ENCODE measurements at places on chromosomes 5 and 9.

- no peak for DNase-seq
Measured at GRCh38 chr9:128294142-128294541, 18.1 kb downstream of the SWI5 start.

- no peak for DNase-seq
Measured at GRCh38 chr9:130630506-130631330, 33.7 kb upstream of the PRDM12 start.

- DNase-seq, result no peak
Measured at GRCh38 chr5:60185231-60186099, 291.9 kb upstream of the PDE4D start.

DNA sequence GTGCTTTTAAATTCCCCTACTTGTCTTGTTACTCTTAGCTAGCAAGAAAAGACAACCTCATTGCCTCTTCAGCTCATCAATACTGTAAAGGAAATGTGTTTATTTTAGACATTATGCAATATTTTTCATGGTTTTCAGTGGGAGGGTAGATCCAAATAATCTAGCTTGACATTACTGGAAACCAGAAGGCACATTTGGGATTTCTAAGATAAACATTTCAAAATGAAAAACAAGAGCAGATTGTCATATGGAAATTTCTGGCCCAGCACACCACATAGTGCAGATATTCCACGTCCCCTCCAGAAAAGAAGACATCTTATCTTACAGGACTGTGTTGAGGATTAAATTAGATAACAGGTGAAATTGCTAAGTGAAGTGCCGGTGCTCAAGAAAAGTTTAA lies 296.9 kb downstream of the MSX2 start:
- no peak for DNase-seq

DNA sequence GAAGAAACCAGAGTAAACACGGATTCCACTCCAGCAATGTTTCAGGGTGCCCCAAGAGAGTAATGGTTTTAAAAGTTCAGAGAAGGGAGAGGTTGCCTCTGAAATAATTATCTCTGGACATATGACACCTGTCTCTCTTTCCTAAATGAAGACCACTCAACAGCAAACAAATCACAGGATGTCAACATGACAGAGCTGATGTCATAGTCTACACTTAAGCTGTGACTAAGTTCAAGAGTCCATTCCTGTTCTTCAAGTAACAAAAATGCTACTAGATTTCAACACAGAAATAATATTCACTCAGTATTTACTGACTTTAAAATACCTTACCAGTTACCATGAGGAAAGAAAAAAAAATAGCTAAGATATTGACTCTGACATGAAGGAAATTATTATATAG lies 44.7 kb upstream of the SLC30A5 start:
- DNase-seq, result no peak

DNA sequence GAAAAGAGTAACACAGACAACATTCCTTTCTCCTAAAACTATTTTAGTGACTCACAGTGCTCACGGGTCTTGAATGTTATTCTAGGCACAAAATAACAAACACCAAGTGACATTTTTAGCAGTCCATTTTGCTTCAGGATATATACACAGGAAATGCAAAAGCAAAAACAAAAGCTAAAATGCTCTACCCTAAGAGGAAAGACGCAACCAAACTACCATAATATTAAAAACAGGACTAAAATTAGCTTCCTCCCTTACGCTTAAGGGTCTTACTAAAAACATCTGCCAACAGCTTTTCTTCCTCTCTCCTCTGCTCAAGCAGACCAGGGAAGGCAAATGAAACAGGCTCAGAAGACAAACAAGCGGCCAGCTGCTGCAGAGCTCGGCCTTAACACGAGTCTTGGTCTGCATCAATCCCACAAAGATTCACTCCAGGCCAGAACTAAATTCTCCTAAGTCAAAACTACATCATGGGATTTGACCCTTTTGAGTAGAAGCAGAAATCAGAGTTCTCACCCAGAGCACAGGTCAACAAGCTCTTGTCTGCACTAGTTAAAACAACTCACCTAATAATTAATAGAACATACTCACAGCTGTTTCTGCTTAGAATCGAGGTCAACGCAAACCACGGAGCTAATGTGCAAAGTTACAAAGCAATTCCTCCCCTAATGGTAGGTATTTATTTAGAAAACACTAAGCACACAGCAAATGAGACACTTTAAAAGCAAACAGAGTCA lies 62.3 kb downstream of the RAPGEF1 start:
- DNase-seq, result no peak

- DNase-seq, result peak; percentile 42
Measured at GRCh38 chr9:38088006-38088925, 19.2 kb upstream of the SHB start.

DNA sequence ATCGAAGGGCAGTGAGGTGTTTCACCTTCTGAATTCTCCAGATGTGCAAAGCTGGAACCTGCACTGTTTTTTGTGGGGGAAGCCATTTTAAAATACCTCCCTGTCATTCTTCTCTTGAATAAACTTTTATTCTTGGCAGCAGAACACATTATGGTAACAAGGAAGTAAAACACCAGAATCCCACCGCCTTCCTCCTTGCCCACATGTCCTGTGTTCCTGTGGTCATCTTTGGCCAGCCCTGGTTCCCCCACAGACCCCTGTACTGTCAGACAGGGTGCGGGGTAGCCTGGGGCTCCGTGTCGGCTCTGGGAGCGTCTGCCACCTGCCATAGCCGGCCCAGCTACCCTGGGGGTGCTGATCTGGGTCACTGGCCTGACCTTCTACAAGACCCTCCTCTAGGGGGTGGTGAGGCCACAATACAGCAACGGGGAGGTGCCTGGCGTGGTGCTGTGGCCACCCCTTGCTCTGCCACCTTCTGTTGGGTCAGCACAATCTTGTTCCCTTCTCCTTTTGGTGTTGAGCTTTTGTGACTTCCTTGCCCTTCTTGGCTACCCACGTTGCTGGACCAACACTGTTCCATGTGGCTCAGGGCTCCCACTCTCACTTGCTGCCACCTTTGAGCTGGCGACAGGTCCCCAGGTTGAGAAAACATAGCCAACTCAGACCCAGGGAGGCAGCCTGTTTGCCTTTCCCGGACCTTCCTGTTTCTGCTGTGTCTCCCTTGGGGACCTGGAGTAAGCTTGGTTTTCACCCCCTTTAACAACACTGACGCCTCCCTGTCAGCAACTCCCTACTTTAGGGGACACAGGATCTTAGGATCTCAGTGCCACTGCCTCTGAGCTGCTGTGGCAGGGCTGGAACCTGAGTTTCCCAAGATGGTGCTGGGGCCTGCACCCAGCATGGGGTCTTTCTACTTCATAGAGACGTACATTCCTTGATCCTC lies 4.8 kb downstream of the WNK2 start:
- no peak for DNase-seq

GRCh38 chr5:11130131-11130530 lies 369.1 kb upstream of the DAP start:
- no peak for DNase-seq

DNA sequence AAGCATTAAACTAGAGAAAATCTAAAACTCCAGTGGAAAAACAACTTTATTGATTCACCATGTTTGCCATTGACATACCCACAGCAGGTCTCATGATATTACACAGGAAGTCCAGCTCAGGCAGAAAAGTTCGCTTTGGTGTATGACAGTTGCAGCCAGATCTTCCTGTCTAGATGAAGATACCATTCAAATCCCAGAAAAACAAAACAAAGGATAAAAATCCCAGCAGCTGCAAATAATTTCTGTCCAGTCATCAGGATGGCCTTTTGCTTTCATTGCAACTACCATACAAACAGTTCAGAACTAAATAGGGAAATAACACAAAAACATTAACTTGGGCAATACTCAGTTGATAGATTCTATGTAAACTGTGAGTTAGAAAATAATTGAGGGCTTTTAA lies 136.0 kb upstream of the NREP start:
- DNase-seq, result no peak

GRCh38 chr5:180074462-180074861 lies 2.9 kb upstream of the RNF130 start:
- DNase-seq, result no peak

DNA sequence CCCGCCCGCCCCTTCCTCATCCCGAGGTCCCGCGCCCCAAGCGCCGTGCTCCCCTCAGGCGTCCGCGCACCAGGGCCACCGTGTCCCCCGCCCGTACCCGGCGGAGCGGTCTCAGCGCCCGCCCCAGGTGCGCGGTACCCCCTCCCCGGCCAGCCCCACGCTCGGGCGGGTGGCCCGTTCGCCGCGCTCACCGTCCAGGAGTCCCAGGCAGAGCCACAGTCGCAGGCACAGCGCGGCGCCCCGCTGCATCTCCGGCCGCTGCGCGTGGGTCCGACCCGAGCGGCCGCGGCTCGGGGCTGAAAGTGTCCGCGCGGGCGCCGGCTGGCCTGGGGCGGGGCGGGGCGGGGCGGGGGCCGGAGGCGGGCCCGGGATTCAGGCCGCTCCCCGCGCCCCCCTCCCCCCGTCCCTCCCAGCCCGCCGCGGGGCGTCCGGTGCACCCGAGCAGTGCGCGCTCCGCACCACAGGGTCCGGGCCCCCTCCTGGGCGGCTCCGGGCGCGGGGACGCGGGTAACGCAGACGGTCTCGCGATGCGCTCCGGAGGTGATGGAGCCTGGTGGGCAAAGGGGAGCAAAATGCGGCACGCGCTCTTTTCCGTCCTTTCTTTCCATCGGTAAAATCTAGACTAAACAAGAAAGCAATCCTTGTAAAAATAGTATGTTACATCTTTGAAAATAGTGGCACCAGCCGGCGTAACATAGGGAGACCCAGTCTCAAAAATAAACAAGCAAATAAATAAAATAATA lies at the start of gene FLT4:
Gene FLT4, minus strand, starts transcription at position 304 of the 743 bp plus-strand sequence. Its CDS starts 55 bp downstream, at position 249.
- no peak for DNase-seq

DNA sequence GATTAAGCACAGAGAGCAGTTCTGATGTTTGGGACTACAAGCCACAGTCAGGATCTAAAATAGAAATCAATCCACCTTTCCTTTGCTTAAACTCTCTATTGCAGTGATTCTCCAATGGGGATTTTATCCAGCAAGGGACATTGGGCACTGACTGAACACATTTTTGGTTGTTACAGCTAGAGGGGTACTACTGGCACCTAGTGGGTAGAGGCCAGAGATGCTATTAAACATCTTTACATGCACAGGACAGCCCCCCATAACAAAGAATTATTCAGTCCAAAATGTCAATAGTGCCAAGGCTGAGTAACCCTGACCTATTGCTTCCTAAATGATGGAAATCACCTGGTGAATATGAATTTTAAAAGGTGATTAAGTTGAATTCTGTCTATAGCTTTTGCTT lies 12.0 kb downstream of the ZNF622 start:
- no peak for DNase-seq

- DNase-seq, result no peak
Measured at GRCh38 chr9:28197653-28198052, 624.4 kb upstream of the C9orf72 start.

GRCh38 chr9:100589582-100589981 lies 11.7 kb downstream of the CAVIN4 start:
- DNase-seq, result no peak

GRCh38 chr5:43623048-43623680 lies 20.2 kb downstream of the NNT start:
- no peak for DNase-seq

DNA sequence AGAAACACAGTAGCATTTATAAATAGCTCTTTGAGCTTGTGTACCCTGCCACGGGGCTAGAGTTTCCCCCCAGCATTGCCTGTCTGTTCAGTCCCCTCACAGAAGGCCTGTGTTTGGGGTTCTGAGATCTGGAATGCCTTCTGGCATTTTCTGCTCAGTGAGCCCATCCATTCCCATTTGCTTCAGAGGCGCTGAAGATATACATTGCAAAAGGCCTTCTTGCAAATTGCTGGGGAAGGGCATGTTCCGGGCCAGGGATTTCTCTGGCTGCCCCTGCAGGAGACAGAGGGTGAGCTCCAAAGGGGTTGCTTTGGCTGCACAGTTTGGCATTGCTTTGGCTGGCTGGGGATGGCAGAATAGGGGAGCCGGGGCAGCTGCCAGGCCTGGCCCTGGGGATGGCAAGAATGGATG lies 308.4 kb downstream of the MSX2 start:
- no peak for DNase-seq

GRCh38 chr5:172733131-172733973 lies 37.6 kb downstream of the DUSP1 start:
- DNase-seq, result no peak

- no peak for DNase-seq
Measured at GRCh38 chr5:1513326-1514026, 10.3 kb downstream of the LPCAT1 start.

DNA sequence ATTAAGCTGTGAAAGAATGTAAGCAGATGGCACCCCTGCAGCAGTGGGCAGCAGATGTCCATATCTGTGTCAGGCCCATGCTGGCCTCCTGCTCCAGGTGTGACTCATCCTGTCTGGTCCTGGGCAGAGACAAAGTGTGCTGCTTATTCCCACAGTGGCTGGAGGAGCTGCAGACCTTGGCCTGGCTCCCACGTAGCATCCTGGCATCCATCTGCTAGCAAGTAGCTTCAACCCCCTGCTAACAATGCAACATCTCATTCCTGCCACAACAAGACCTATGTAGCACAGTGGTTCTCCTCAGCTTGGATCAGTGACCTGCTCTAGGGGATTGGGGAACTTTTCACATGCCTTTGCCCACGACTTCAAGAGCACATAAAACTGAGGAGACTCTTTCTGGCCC lies 126.4 kb upstream of the SLC12A2 start:
- no peak for DNase-seq

DNA sequence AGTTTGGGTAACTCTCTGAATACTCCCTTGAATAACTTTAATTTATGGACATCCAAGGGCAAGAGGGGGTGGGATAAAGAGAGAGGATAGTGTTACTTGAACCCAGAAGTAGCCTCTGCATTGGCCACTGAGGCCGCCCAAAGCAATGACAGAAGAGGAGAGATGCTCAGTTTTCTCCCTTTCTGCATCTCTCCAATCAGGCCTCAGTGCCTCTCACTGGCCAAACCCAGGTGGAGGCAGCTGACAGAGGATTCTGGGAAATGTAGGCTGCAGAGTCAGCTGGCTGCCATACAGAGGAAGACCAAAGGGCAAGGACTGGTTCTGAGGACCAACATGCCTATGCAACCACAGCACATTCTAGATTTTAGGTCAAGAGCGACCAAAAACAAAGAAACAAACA lies 719.4 kb downstream of the MAT2B start:
- no peak for DNase-seq

- no peak for DNase-seq
Measured at GRCh38 chr5:1461396-1461795, 16.2 kb upstream of the SLC6A3 start.

- DNase-seq, result no peak
Measured at GRCh38 chr5:96248131-96248530, 184.9 kb downstream of the PCSK1 start.

- no peak for DNase-seq
Measured at GRCh38 chr9:137009938-137010732, 13.8 kb upstream of the CLIC3 start.

DNA sequence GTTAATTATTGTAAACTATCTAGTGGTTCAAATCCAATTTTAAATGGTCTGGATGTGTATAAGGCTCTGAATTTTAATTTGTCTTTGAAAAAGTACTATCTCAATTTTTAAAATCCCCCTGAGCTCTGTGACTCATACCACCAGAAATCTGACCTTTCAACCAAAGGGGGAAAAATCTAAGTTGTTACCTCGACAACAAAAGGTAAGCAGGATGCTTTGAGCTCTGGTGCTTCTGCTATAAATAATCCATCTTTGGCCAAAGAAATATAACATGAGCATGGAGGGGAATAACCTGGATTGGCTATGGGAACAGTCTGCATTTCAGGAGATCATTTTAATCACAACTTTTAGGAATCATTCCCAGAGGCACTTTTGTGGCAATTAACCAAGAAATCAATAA lies 76.3 kb upstream of the PCSK1 start:
- no peak for DNase-seq

GRCh38 chr9:75602060-75602459 lies 288.4 kb upstream of the PCSK5 start:
- no peak for DNase-seq

All from stimulated activated CD8-positive, alpha-beta memory T cell treated with anti-CD3 and anti-CD28 coated beads, Interleukin-2, amount 100 ng/mL, for 1 hour (primary cell).